ENCODE measurements at places on chromosomes 11 and 22. TPM values are rescaled to one million over a fixed set of nuclear protein-coding genes. Genes with fewer than 3 reads are reported as not detected.

The DDTL gene
- total RNA-seq, result 6.6 TPM

The CEP57 gene
- 35.6 TPM for total RNA-seq

DNA sequence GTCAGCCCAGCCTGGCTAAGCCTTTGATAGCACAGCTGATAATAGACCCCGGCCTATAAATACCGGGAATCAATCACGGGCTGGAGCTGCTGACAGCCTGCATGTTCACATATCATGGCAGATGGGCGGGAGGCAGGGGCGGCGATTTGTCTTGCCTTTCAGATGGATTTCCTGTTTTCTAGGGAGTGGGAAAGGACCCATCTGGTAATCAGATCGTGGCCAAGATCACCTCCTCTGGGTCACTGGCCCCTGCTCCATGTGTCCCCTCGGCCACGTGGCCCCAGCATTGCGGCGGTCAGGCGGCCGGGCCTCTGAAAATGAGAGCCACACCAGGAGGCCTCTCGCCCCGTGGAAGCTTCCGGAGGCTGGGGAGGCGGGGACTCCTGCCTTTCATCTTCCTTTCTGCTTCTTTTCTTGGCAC, 36.6 kb downstream of the SMIM38 start:
- DNase-seq, result no peak

GRCh38 chr22:20156611-20157429, 6.0 kb upstream of the CCDC188 start:
- DNase-seq, result peak; percentile 90

DNA sequence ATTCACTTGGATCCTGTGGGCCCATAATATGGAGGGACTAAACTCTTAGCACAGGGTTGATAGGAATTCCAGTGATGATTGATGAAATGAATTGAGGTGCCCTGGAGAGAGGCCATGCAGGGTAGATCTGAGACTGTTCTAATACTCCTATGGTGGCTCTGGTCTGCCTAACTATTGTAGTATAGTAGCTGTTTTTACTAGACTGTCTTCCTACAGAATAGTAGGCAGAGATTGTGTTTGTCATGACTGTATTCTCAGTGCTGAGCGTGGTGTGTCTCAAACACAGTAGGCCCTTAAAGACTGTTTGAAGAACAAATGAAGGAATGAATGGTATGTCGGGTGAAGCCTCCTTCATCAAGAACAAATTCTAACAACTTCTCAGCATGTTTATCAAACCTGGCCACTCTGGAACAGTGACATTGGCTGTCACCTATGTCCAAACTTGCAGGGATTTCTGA, 107.0 kb upstream of the SESN3 start:
- no peak for DNase-seq

DNA sequence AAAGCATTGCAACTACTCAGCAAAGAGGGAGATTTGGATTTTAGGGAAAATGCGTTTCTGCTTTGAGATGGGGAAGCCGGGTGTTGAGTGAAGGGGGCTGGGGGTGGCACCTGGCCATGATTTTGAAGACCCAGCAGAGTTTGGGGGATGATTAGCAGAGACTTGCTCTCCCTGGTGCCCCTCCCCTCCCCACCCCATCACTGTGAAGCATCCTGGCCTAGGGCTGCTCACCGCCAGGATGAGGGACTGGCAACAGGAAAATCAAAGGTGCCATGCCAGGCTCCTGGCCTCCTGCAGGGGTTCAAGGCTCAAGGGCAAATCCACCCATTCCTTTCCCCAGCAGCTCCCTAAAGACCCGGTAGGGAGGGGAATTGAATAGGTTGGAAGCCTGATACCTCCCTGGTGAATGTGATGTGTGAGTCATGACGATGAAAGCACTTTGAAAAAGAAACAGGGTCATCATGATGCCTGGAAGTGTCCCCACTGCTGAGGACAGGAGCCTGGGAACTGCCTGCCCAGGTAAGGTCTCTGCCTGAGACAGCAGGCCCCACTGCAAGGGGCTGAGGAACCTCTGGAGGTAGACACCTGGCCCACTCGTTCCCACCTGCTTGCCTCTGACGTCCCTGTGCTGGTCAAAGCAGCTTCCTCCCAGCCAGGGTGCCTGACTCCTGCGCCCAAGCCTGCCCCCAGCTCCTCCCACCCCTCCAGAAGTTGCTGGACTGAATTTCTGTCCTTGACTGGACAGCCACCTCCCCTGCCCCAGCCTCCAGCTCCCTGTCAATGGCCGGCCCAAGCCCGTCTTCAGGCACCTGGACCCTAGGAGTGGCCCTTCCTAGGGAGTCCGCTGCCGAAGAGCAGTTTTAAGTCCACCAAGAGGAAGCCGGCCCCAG, 1.7 kb downstream of the CHST1 start:
- no peak for DNase-seq

- no peak for DNase-seq
Observed at GRCh38 chr11:116065986-116066385, 561.8 kb upstream of the CADM1 start.

- no peak for DNase-seq
Observed at GRCh38 chr11:90594658-90595057, 371.8 kb upstream of the CHORDC1 start.

DNA sequence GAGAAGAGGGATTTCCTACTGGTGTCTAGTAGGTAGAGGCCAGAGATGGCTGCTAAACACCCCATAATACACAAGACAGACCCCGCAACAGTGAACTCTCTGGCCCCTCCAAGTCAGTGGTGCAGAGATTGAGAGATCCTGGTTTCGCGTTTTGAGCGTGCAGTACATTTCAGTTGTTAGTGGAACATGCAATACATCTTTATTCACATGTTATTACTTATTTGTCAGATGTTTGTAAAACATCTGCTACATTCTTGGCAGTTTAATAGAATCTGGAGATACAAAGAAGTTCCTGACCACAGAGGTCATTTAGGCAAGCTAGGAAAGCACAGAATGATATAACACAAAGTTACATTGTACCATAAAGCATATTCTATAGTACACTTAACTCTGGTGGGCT, 41.5 kb downstream of the ST3GAL4 start:
- DNase-seq, result no peak
